ENCODE measurements at places on chromosomes 2 and 18.

GRCh38 chr18:21117409-21118131, 6.0 kb upstream of the ROCK1 start:
- no peak for DNase-seq

GRCh38 chr2:159030674-159031380, 62.4 kb downstream of the TANC1 start:
- DNase-seq, result no peak

DNA sequence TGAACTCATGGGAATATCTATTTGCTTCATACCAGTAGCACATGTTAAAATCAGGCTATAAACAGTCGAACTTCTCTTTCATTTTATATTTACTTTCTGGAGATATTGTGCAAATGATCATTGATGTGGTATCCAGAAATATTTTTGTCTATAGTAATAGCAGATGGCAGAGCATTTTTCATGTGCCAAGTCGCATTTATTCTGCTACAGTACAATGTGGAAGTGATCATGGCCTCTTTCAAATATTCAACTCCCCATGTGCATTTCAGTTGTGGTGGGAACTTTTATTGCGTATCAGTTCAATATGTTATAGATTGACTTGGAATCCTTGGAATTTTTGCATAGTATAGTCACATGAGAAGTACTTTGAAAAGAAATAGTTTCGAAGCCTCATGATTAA, 57.4 kb downstream of the RHBDD1 start:
- DNase-seq, result no peak

- DNase-seq, result no peak
These were observed 9.8 kb downstream of the NR4A2 start for GRCh38 chr2:156322686-156323231.
